NCI-H774 (cell line): ENCODE measurements at places on chromosomes 6 and 20.

GRCh38 chr20:3889489-3890397, 556 bp downstream of the PANK2 start:
- peak; percentile 29 for DNase-seq

DNA sequence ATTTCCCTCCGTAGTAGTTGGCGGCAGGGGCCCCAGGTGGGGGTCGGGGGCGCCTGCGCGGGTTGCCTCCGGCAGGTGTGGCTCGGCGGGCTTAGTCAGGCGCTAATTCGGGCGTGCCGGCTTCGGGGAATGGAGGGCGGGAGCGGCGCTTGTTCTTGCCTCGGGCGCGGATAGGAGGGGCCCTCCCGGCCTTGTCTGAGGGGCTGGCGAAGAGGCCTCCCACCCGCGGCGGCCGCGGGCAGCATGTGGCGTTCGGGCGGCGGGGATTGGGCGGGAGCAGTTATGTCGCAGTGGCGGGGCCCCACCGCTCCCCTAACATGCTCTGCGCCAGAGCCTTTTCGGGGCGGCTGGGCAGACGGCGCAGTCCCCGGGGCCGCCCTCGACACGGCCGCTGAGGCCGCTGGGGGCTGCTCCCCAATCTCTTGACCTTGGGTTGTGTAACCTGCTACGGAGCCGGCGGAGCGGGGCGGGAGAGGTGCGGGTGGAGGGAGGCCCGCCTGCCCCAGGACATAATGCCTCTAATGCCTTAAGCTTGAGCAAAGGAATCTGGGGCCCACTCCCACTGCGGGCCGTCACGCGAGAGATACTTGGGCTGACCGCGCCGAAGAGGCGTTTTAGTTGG, 1.1 kb downstream of the AMD1 start:
- peak; percentile 73 for DNase-seq

GRCh38 chr6:31058128-31058894, 48.0 kb downstream of the MUC22 start:
- no peak for DNase-seq

DNA sequence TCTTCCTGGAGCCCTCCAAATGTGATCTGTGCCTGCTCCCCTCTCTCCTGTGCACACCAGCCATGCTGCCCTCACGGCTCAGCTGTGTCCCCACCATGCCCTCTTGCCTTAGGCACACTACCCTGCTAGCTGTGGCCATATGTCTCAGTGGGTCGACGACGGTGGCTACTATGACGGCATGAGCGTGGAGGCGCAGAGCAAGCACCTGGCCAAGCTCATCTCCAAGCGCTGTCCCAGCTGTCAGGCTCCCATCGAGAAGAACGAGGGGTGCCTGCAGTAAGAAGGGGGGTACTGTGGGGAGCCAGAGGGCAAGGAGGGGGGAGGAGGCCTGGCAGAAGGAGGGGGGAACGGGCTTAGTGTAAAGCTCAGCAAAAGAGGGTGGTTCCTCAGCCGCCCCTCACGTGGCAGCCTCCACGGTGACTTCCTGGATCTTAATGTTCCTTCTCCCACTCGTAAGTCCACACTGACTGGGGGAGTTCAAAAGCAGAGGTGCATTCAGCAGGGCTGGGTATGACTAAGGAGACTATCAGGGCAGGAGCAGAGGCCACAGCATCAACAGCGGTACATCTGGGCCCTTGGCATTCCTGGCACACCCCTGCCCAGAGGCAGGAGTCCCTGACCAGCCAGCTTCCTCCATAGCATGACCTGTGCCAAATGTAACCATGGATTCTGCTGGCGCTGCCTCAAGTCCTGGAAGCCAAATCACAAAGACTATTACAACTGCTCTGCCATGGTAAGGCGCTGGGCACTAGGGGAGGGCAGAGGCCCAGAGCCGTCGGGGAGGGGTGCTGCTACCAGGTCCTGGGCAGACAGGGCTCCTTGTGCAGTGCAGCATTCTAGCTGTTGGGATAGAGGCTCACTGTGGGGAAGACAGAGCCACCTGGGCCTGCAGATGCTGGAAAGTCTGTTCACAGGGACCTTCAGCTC, 8.0 kb downstream of the DNPH1 start:
- DNase-seq: no peak

GRCh38 chr20:37274851-37275524, 13.4 kb upstream of the GHRH start:
- DNase-seq: no peak

GRCh38 chr6:21665392-21666200, 72.0 kb downstream of the SOX4 start:
- no peak for DNase-seq

DNA sequence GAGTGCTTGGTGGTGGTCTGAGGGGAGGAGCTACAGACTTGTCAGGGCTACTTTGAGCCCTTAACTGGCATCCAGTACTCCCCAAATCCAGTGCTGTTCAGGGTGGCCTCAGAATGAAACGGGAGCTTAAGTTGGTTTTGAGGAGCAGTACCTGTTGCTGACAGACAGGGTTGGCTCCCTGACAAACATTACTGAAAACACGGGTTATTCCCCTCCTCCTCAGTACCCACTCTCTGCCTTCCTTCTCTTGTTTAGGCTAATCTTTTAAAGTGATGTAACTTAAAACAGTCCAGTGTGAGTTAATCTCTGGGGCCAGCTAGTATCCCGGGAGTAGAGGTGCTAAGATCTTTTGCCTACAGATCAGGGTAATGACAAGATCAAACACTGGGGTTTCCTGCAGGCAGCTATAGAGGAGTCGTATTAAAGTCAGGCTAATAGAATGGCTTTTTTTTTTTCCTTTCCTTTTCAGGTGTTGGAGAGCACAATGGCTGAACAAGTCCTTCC, 3.7 kb downstream of the TNFAIP3 start:
- DNase-seq: no peak

DNA sequence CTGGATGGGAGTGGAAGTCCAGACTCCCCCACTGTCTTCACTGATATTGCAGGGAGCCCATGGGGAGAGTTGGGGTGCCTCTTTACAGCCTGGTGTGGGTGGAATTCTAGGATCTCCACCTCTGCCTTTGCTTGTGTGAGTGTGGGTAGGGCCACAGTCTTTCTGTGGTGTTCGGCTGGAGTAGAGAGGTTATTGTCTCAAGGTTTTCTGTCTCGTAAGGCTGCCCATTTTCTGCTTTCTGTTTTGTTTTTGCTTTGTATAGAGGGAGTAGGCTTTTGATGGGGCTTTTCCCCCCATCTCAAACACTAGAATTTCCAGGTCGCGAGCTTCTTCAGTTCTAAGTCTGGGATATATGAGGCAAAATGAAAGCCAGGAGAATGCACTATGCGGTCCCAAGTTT, 40.4 kb upstream of the ELMO2 start:
- no peak for DNase-seq

GRCh38 chr6:153625089-153625488, 414.0 kb upstream of the OPRM1 start:
- DNase-seq: no peak

- DNase-seq: no peak
Observed at GRCh38 chr20:53322651-53323050, 271.0 kb downstream of the ZNF217 start.

GRCh38 chr20:31665753-31666152, 28.0 kb downstream of the COX4I2 start:
- no peak for DNase-seq

DNA sequence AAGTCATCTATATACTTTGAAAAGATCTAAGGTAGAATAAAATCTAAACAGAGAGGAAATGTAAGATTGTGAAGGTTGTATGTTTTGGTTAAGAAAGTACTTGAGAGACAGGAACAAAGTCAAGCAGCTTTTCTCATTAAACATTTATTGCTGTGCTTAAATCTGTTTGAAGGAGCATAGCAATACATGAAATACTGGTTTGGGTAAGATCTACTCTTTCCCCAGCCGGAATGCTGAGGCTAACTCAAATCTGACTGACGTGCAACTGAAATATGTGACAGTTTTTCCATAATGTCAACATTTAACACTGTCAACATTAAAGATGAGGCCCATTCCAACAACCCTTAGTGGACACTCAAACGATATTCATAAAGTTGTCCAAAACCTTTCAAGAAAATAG, 59.9 kb downstream of the MAN1A1 start:
- DNase-seq: no peak
